ENCODE measurements at places on chromosomes 2 and 18.

DNA sequence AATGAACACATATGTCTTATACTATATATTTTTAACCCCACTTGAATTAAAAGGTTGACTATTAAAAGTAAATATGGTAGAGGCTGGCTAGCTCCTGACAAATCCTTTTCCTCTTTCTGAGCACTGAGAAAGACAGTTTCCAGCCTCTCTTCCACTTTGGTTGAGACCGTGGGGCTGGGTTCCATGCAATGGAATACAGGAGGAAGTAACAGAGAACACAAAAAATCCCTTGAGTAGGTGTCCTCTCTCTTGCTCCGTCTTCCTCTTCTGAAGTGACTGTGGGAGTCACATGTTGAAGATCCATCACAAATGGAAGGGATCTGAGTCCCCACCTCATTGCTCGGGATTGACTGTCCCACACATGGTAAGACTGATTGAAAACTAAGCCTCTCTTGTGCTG, 36.6 kb upstream of the SIGLEC15 start:
- no peak for DNase-seq

DNA sequence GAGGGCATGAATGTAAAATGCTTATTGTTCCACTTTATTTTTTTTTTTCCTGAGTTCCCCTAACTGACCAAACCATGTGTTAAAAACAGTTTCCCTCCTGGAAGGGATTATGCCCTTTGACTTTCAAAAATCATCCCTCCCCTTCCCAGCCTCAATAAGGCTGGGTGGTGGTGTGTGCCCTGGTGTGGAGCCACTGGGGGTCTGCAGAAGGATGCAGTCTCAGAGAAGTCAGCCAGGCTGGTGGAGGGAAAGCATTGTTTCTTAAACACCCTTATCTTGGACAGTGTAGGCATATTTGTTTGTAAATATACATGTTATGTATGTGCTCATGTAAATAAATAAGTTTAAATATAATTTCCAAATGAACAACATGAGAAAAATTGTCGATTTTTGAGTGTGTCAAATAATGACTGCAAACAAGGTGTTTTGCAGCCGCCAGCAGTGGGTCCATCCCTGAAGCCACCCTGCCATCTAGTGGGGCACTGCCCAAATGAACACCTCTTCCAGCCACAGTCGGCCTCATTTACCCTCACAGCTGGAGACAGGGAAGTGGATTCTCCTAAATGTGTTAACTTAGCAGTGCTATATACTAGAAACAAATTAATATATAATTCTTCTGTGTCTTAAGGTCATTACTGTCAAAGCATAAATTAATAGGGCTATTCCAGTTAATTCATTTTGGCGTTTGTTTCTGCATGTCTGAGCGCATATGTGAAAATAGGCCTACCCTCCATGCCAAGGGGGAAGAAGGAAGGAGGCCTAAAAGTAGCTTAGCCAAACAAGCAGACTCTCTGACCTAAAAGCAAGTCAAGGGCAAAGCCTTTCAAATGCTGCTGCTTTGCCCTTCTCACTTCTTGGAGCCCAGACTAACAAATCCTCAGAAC, 209.6 kb upstream of the PIK3C3 start:
- peak; percentile 67 for DNase-seq

DNA sequence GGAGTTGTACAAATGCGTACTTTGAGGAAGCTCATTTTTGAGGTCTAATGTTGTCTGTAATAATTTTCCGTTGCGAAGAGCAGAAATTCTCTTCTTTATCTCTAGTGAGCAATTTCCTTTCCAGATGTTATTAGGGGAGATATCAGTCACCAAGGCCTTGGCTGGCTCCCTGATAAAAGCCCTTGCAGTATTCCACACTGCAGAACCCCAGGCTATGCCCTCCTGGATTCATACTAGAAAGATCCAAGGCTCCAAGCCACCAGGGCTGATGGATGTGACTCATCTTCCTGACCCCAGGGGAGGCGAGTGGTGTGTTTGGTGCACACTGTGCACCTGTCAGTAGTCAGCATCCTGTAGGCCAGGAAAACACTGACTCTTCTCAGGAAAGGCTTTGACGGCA, 34.7 kb downstream of the INO80C start:
- no peak for DNase-seq

DNA sequence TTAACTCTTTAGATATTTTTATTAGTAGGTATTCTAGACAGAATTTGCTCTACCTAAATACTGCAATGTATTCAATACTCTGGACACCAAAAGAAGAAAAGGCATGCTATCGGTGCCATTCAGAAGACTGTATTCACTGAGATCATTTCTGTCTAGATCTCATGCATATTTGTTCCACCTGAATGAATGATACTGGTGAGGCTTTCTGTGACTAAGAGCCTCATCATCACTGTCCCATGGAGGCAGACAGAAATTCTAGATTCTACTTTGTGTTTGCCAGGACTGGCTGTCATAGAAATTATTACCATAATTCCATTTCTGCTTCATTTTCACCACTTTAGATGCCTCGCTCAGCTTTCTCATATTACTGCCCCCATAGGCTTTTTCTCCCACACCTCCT, 340.7 kb downstream of the MBD2 start:
- no peak for DNase-seq

DNA sequence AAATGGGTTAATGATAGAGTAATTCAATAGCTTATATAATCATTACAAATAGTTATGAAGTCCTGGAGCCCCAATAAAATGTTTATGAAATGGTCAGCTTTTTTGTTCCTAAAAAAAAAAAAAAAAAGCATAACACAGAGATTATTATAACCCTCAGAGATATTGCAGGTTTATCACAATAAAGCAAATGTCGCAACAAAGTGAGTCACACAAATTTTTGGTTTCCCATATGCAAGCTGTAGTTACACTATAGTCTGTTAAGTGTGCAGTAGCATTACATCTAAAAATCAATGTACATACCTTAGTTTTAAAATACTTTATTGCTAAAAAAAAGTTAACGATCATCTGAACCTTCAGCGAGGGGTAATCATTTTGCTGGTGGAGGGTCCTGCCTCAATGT, 20.0 kb downstream of the WDFY1 start:
- no peak for DNase-seq

DNA sequence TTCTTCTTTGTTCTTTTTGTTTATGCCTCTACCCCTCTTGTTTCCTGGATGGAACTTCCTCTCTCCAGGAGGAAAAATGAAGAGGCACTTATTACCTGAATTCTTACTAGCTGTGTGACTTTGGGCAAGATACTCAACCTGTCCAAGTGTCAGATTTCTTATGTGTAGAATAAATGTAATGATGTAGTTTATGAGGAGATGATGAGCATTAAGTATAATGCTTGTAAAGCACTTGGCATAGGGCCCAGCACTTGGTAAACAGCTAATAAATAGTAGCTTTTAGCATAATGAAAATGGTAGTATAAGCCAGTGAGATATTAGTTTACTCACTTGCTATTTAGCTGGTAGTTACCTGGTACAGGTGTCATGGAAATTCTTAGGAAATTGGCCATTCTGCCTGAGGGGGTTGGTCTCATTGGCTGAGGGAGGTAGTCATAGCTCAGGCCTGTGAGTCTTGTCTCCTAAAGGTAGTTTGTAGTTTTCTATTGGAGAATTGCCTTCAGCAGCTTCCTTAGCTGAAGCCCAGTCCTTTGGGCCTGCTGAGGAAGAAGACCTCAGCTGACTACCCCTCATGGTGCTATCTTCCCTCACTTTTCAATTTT, 133.4 kb upstream of the NABP1 start:
- no peak for DNase-seq

GRCh38 chr2:157880927-157881326, 4.8 kb upstream of the ACVR1 start:
- no peak for DNase-seq

DNA sequence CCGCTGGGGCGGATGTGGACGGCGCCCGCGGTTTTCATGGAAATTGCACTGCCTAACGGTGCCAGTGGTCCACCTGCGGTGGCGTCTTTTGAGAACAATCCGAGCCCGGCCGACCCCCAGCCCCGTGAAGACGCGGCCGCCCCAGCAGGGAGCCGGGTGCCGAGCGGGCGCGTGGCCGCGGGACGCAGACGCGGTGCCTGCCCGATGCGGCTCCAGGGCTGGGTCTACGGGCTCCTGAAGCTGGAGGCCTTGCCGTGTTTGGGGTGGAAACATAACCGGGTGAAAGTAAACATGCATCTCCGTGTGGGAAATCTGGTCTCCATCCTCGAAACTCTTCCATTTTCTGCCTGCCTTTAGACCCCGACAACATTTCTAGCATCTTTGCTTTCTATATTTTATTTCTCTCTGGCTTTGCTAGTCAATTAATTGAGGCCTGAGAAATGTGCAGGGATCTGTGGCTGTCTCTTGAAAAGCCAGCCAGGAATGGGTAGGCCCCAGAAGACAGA, 572 bp downstream of the INPP4A start:
- peak; percentile 68 for DNase-seq

Measured in left forelimb (tissue), 1 donor.